H7 (cell line): ENCODE measurements at places on chromosomes 2 and 18.

- DNase-seq = no peak
These were observed 529.9 kb upstream of the KLHL29 start for GRCh38 chr2:22855081-22855480.

GRCh38 chr2:169091761-169092519 lies 22.6 kb downstream of the DHRS9 start:
- no peak for DNase-seq

DNA sequence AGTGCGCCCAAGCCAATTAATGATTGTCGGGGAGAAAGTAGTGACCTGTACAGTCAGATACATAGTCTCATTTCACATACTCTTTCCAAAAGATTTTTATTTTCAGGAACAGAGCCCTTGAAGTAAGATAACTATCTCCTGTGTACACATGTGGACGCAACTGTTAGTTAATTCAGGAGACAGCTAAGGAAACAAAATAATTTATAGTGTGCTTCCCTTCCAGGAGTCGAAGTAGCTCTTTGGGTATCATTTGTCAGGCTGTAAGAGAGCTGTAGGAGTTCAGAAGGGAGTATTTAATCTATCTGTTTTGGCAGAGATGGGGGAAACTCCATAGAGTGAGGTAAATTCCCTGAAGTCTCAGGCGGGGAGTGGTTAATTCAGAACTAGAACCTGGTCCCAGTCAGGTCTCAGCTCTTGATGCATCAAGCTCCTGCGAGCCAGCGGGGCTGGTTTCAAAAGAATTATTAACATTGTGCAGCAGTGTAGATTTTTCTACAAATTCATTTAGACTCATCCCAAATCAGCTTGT lies 63.0 kb downstream of the MAPK4 start:
- DNase-seq = no peak

GRCh38 chr2:12651641-12652040 lies 65.1 kb upstream of the TRIB2 start:
- DNase-seq = no peak
